ENCODE measurements at places on chromosomes 4 and X.

- no peak for DNase-seq
These were observed 177.2 kb downstream of the AMELX start for GRCh38 chrX:11470250-11470974.

DNA sequence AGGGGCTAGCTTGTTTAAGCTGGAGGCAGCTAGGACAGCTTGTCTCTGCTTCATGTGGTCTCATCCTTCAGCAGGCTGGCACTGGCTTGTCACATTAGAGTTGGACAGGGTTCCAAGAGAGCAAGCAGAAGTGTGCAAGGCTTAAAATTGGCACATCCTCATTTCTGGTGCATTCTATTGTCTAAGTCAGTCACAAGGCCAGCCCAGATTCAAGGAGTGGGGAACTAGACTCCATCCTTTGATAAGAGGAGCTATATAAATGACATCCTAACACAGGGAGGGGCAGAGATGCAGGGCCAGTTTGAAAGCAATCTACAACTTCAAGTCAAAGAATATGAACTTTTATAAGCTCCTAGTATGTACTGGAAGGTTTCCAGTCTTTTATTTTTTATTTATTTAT, 313.2 kb downstream of the PTTG2 start:
- DNase-seq, result no peak

DNA sequence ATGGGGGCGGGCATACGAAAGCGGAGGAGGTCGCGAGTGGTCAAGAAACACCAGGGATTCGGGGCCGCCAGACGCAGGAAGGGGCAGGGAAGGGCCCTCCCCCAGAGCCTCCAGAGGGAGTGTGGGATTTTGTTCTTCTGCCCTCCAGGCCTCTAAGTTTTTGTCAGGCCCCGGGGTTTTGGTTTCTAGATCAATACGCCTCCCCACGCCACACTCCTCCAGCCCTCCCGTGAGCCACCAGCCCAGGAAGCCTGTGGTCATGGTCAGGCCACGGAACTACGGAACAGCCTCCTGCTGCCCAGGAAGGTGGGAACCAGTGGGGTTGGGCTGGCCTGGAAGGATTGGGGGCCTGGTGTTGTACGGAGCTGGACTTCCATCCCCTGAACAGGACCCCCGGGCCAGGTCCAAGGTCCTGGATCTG, 38.4 kb downstream of the CPLX1 start:
- no peak for DNase-seq

DNA sequence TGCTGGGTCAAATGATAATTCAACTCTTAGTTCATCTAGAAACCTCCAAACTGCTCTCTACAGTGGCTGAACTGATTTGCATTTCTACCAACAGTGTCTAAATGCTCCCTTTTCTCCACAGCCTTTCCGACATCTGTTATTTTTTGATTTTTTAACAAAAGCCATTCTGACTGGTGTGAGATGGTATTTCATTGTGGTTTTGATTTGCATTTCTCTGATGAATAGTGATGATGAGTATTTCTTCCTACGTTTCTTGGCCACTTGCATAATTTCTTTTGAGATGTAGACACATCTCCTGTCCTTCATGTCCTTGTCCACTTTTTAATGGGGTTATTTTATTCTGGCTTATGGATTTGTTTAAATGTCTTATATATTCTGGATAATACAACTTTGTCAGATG, 298.2 kb upstream of the ARSJ start:
- no peak for DNase-seq

- no peak for DNase-seq
These were observed 50.0 kb upstream of the CLCN4 start for GRCh38 chrX:10106806-10107205.

DNA sequence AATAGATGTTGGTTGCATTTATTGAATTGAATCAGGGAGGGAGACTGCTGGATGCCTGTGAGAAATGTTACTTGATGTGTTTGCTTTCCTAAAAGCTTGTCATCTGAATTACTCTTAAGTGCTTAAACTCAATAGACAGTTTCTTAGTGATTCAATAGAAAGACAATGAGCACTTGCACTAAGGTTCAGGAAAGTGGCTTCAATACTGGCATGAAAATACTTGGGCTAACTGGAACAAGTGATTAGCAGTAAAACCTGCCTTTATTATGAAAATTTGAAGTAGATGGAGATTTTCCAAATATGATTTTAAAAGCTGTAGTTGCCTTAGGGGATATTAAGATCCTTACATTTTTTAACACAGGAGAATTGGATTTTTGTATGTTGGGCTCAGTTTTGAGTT, 123.3 kb downstream of the RNF150 start:
- DNase-seq, result no peak

GRCh38 chr4:145483514-145483913, 1.9 kb downstream of the SMAD1 start:
- no peak for DNase-seq

GRCh38 chr4:172874944-172875343, 293.7 kb upstream of the GALNT7 start:
- DNase-seq, result no peak

DNA sequence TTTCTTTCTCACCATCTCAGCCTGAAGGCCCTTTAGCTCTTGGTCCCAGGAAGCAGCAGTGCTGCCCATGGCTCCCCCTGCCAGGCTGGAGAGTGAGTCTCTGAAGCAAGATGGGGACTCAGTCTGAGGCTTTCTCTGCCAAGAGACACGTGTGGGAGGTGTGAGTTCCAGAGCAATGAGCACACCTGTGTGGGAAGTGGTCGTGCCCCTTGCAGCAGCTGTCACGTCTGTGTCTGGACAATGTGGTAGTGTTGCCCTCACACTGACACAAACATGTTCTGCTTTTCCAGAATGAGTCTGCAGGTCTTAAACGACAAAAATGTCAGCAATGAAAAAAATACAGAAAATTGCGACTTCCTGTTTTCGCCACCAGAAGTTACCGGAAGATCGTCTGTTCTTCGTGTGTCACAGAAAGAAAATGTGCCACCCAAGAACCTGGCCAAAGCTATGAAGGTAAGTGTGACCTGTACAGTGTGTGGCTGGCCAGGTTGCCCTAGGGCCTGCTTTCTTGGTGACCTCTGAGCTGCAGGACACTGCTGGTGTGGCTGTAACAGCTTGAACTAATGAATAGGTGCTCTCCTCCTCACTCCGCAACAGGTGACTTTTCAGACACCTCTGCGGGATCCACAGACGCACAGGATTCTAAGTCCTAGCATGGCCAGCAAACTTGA, 1.9 kb downstream of the TACC3 start:
- no peak for DNase-seq

DNA sequence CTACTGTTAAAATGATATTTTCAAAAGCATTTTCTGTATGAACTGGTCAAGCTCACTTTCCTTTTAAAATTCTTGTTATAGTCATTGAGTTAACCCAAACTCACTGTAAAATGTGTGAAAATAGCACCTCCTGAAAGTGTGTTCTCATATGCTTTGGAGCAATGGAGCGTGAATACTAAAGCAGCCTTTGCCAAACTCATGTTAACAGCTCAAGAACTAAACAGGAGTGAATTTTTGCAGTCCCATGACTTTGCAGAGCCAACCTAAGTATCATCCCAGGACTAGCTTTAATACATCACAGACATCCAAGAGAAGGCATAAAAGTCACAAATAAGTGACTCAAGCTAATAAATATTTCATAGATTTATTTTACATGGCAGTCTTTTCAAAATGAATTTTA, 2.3 kb downstream of the AMMECR1 start:
- no peak for DNase-seq

DNA sequence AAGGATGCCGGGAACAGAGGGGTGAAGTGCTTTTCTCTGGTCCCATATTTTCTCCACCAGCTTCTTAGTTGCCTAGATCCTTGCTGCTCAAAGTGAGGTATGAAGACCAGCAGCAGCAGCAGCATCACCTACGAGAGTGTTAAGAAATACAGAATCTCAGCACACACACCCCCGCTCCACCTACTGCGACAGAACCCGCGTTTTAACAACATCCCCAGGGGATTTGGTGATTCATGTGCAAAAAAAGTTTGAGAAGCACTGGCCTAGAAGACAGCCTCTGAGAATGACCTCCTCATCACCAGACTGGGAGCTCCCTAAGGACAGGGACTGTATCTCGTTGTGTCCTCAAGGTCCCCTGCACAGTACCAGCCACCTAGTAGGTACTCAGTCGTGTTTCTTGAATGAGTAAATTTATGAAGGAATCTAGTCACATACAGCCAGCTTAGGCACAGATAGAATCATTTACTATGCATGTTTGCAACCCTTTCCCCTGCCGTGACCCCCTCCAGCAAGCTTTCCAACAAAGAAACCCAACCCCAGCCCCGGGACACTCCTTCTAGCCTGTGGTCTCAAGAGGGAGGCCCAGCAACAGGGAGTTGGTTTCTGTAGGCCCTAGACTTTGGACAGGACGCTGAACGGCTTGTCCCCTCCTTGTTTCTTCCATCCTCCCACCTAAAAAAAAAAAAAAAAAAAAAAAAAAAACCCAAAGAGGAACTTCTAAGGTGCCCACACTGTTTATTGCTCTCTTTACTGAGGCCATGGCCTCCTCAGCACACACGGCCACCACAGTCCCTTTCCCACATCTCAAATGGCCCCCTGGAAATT, 21.5 kb downstream of the RTL5 start:
- DNase-seq, result no peak

GRCh38 chr4:156815717-156816359, 155.8 kb downstream of the PDGFC start:
- DNase-seq, result peak; percentile 80

DNA sequence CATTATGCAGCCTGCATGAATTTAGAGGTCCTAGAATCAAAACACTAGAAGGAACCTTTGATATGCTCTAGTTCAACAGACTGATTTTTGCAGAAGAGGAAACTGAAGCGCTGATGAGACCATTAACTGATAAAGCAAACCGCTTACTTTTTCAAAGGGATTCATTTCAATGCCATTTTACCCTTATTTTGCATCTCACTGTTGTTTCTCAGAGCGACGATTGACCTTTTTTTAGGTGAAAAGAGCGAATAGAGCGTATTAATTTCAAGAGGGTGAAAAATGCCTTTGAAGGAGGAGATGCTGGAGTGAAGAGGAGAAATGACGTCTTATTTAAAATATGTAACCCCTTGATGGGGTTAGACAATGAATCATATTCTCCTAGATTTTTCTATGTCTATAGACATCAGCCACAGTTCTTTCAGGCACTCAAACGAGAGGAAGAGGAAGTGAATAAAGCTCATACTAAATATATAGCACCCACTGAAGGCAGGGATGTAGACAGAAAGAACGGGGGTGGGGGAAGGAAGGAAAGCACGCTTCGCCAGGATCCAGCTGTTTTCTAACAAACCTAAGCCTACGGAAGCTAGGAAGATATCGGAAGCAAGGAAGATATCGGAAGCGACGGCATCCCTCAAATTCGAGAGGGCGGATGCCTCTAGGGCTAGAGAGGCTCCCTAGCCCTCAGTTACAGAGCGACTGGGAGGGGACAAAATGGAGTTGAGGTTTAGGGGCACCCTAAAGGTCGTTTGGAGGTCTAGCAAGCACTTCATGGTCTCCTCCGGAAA, 848 bp downstream of the ACSL4 start:
- DNase-seq, result no peak

DNA sequence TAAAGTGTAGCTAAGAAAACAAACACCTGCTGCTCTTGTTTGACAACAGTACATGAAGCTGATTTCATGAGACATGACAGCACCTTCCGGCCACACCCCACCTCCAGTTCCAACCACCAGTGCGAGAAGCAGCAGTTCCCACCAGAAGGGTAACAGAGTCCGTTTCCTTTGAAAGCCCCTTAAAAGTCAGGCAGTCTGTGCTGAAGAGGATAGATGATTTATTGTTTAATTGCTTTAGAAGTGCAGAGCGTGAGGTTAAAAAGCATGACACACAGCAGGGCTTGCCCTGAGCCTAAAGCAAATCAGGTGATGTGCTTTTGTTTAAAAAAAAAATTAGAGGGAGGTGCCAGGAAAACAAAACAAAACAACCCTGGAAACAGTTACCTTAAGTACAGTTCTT, 82.6 kb downstream of the HADH start:
- DNase-seq, result no peak

- DNase-seq, result no peak
These were observed 331.3 kb upstream of the SFRP2 start for GRCh38 chr4:154120006-154120676.

DNA sequence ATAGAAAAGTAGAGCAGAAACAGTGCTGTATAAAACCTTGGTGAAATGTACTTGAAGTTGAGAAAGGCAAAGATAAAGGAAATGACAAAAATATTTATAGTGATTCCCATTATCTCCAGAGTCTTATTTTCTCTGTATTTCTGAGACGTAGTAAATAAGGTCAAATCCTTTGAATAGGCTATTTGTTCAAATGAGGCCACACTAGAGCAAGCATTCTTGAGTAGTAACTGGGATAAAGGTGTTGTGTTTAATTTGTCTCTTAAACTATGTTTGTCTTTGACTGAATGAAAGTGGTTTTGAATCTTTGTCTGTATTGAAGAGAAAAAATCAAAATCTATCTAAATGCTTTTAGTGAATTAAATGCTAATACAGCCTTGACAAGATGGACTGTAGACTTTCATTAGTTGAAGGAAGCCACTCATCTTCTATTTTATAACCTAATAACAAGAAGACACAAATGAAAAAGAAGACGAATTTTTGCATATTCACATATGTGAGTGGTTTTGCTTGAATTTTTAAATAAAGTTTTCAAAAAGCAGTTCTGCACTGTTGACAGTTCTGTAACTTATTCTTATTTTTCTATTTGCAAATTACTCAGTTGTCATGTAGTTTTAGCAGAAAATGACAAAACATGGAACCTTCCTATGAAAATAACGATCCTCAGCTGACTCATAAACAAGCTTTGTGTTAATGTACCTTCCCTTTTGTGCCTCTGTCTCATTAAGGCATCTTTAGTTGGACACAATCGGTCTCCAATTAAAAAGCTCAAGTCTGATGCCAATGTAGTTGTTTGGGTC, 94.8 kb upstream of the PCDH18 start:
- no peak for DNase-seq

DNA sequence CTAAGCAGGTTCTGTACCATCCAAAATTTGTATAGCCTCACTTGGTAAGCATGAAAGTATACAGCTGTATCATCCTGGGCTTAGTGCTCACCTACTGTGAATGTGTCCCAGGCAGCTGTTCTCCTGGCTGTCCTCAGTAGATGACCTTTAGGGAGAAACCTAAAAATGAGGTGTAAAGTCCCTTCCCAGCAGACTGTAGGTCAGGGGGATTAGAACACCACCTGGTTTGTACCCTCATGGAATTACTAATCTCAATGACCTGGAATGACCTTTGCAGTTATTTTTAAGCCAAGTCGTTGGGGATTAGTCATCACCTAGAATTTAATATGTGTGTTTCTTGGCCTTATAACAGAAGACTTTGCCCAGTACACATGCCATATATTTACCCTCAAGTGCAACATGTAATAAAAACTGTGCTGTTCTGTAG, 39.1 kb upstream of the MBTPS2 start:
- no peak for DNase-seq

- DNase-seq, result no peak
These were observed 1115.3 kb upstream of the IGFBP7 start for GRCh38 chr4:58225460-58225859.

GRCh38 chrX:15315509-15315908, at the start of gene ASB11:
ASB11 (minus strand) TSS chrX:15315640; CDS start chrX:15315605, 35 bp downstream.
- DNase-seq, result no peak

DNA sequence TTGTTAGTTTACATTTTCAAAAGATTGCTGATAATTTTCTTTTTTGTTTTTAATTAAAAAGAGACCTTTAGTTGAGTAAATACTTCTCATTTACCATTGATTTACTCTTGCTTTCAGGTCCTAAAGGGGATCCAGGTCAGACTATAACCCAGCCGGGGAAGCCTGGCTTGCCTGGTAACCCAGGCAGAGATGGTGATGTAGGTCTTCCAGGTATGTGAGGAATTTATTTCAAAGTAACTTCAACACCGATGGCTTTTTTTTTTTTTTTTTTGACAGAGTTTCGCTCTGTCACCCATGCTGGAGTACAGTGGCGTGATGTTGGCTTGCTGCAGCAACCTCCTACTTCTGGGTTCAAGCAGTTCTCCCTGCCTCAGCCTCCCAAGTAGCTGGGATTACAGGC, 135.1 kb downstream of the IRS4 start:
- DNase-seq, result no peak

Data from SHP77 treated with DMSO at 0.1 percent for 48 hours (cell line).